ENCODE measurements at places on chromosomes 7 and 10.

- no peak for DNase-seq
These were observed 11.4 kb downstream of the FAM241B start for GRCh38 chr10:69641261-69641980.

DNA sequence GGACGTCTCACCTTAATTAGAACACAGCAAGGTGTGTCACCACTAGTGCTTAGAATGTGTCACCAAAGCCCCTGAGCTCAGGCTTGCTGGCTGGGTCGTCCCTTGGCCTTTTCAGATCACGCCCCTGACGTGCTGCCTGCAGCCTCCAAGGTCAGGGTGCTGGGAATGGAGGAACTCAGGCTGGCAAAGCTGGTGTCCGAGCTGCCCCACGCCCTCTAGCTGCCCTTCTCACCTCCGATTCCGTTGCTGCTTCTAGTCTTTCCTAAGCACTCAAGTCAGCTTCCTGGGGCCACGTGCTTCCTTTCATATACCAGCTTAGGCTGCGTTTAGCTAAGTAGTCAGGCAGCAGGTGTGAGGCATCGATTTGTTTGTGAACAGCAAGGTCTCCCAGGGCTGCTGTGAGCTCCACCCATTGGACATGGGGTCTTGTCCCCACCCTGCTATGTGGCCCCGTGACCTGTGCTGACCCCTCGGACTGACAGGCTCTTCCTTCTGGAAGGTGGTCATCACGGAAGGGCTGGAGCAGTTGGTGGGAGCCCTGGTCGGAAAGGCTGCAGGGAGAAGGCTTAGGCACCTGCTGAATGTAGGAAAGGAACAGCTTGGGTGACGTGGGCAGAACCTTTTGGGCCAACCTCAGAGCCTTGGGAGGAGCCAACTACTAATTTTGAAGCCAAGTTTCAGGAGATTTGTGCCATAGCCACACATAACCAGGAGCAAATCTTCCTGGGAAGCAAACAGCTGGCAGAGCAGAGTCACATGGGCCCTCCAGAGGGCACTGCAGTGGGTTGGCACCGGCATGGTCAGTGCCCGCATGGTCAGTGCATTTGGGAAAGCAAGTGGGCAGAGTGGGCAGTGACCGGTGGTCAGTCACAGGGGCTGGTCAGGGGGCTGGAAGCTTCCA lies 28.8 kb downstream of the VIPR2 start:
- peak; percentile 13 for DNase-seq

GRCh38 chr7:113176836-113177235 lies 58.5 kb upstream of the SMIM30 start:
- DNase-seq: no peak

DNA sequence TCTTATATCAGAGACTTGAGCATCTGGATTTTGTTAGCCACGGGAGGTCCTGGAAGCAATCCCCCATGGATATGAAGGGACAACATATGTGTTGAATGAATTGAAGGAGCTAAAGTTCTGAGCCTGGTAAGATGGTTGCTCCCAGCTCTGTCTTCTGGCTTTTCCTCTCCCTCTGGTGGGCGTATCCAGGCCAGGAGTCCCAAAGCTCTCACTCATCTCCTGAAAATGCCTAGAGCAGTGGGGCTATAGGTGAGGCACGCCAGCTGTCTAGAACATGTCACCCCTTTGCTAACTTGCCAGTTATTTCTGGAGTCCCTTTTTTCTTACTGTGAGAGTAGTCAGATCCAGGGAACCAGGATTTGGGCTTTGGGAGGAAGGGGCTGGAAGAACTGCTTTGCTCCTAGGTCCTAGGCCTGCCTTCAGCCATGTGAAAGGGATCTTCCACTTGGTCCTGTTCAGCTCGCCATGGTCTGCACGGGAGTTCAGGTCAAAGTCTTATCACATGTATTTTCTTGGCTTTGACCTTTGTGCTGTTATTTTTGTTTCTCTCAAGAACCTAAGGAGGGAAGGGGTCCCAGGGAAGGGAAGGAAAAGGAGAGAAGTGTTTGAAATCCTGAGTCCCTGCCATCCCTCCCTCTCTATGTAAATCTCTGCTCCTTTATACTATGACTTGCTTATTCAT lies 73.6 kb downstream of the MINPP1 start:
- no peak for DNase-seq

- no peak for DNase-seq
These were observed 36.7 kb upstream of the GALNTL5 start for GRCh38 chr7:151919595-151919994.

DNA sequence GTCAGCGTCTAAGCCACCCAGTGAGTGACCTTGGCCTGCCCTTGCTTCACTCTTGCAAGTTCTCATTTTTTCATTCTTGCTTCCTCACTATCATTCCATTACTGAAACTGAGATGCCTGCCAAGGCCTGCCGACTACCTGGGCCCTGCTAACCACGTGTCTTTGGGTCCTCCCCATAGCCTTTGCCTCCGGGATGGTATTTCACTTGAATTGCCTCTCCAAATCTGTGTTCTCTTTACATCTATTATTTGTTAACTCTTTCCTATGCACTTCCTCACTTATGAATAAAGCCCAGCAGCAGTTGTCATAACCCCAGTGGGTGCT lies 234.6 kb downstream of the SNX10 start:
- DNase-seq: no peak

Measured in DMS153 (cell line).